Tibial artery (tissue), 4 donors: ENCODE measurements at places on chromosomes 12 and 14.

GRCh38 chr12:53869500-53869899 lies 69.1 kb upstream of the HOXC13 start:
- peaks cover 30% of the 10 kb centered on the region for H3K27me3 ChIP-seq
- DNase-seq: no peak
- no peaks in the 10 kb centered on the region for H3K36me3 ChIP-seq
- no peak overlapping the region for H3K4me3 ChIP-seq

DNA sequence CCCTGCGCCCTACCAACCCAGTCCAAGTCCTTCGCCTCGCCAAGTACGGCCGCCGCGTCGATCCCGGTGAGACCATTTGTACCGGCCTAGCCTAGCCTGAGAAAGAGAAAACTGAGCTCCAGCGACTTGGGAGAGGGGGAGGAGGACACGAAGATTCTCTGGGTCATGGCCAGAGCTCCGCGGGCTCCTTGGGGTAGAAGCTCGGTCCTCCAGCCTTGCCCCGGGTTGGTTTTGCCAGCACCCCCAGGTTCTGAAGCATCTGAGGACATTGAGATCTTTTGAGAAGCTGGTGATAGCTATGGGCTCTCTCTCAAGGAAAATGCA lies 7.3 kb downstream of the LHX5 start:
- H3K27me3 ChIP-seq: peaks cover 95% of the 10 kb centered on the region
- H3K36me3 ChIP-seq: no peaks in the 10 kb centered on the region
- peak overlapping the region; percentile 41 for H3K4me3 ChIP-seq

GRCh38 chr14:67553547-67553946 lies 20.5 kb downstream of the PLEKHH1 start:
- no peaks in the 10 kb centered on the region for H3K27me3 ChIP-seq
- DNase-seq: no peak
- H3K27ac ChIP-seq: no peak overlapping the region
- no peaks in the 10 kb centered on the region for H3K4me1 ChIP-seq
- H3K4me3 ChIP-seq: no peak overlapping the region

GRCh38 chr14:88005978-88006851 lies 1.3 kb downstream of the GPR65 start:
- H3K4me1 ChIP-seq: no peaks in the 10 kb centered on the region
- H3K27ac ChIP-seq: no peak overlapping the region
- no peaks in the 10 kb centered on the region for H3K36me3 ChIP-seq
- no peaks in the 10 kb centered on the region for H3K27me3 ChIP-seq
- no peak for DNase-seq

DNA sequence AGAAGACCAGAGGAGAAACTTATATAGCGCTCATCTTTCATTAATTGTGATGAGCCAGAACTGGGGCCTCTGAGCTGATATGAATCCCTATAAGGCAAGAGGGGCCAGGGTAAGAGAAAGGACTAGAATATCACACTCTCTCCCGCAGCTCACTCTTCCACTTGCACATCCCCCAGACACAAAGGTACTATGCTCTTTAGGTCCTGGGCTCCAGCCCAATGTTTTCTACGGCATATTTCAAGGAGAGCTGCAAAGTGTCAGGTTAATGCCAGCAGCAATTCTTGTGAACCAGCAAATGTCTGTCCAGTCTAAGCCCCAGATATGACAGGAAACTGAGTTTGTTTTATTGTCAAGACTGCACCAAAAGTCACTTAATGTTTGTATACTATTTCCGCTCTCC lies 29.4 kb downstream of the PPP2R5E start:
- H3K4me3 ChIP-seq: no peak overlapping the region
- DNase-seq: no peak
- H3K36me3 ChIP-seq: no peaks in the 10 kb centered on the region
- H3K27ac ChIP-seq: no peak overlapping the region
- no peaks in the 10 kb centered on the region for H3K4me1 ChIP-seq
- H3K27me3 ChIP-seq: no peaks in the 10 kb centered on the region

GRCh38 chr12:81146228-81147225 lies 68.6 kb downstream of the ACSS3 start:
- H3K4me3 ChIP-seq: no peak overlapping the region
- H3K4me1 ChIP-seq: no peaks in the 10 kb centered on the region
- no peak for DNase-seq
- H3K27me3 ChIP-seq: no peaks in the 10 kb centered on the region

GRCh38 chr14:95683793-95684192 lies 2.4 kb upstream of the TCL1B start:
- no peak for DNase-seq
- H3K27ac ChIP-seq: no peak overlapping the region
- H3K27me3 ChIP-seq: no peaks in the 10 kb centered on the region
- H3K36me3 ChIP-seq: no peaks in the 10 kb centered on the region
- H3K4me1 ChIP-seq: no peaks in the 10 kb centered on the region

GRCh38 chr12:80867941-80868340 lies 69.8 kb downstream of the LIN7A start:
- no peak overlapping the region for H3K4me3 ChIP-seq
- no peak overlapping the region for H3K27ac ChIP-seq
- H3K27me3 ChIP-seq: no peaks in the 10 kb centered on the region
- DNase-seq: no peak
- H3K4me1 ChIP-seq: no peaks in the 10 kb centered on the region

- peak overlapping the region; percentile 48 for H3K27ac ChIP-seq
- no peaks in the 10 kb centered on the region for H3K36me3 ChIP-seq
- no peak for DNase-seq
- no peaks in the 10 kb centered on the region for H3K27me3 ChIP-seq
- H3K4me1 ChIP-seq: no peaks in the 10 kb centered on the region
- peak overlapping the region; percentile 43 for H3K4me3 ChIP-seq
Measured at GRCh38 chr14:61472011-61472672, 150.8 kb downstream of the PRKCH start.

- no peaks in the 10 kb centered on the region for H3K36me3 ChIP-seq
- peak overlapping the region; percentile 84 for H3K27ac ChIP-seq
- no peaks in the 10 kb centered on the region for H3K4me1 ChIP-seq
- H3K4me3 ChIP-seq: no peak overlapping the region
Measured at GRCh38 chr12:64670919-64671639, 60.8 kb downstream of the RASSF3 start.

- no peaks in the 10 kb centered on the region for H3K27me3 ChIP-seq
- no peak for DNase-seq
- peak overlapping the region; percentile 64 for H3K27ac ChIP-seq
- peaks cover 31% of the 10 kb centered on the region for H3K4me1 ChIP-seq
Measured at GRCh38 chr14:64674829-64675228, 29.4 kb upstream of the PLEKHG3 start.

GRCh38 chr12:78240827-78241226 lies 410.1 kb downstream of the NAV3 start:
- H3K27me3 ChIP-seq: no peaks in the 10 kb centered on the region
- no peak overlapping the region for H3K4me3 ChIP-seq
- H3K36me3 ChIP-seq: no peaks in the 10 kb centered on the region
- DNase-seq: no peak
- H3K27ac ChIP-seq: no peak overlapping the region

- DNase-seq: no peak
- no peaks in the 10 kb centered on the region for H3K36me3 ChIP-seq
- no peak overlapping the region for H3K27ac ChIP-seq
- no peaks in the 10 kb centered on the region for H3K4me1 ChIP-seq
- H3K27me3 ChIP-seq: no peaks in the 10 kb centered on the region
Measured at GRCh38 chr12:62886796-62887195, 48.2 kb downstream of the PPM1H start.

DNA sequence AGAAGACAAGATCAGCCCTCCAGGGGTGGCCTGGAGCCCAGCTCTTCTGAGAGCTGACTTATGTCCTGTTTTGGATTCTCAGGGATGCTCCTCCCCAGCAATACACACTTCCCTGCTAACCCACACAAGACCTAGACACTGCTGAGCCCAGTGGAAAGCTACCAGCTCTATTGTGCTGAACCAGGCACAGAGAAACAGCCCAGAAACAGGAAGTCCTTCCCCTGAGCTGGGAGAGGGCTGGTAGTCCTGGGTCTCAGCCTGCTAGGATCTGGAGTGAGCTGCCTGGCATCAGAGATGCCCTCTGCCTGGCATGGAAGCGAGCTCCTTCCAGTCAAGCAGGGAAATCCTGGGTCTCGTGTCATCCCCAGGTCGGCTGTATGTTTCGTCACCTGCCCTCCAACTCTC lies 1.2 kb upstream of the LAG3 start:
- no peak overlapping the region for H3K4me3 ChIP-seq
- H3K4me1 ChIP-seq: no peaks in the 10 kb centered on the region
- no peaks in the 10 kb centered on the region for H3K27me3 ChIP-seq
- peak; percentile 62 for DNase-seq
- no peak overlapping the region for H3K27ac ChIP-seq

DNA sequence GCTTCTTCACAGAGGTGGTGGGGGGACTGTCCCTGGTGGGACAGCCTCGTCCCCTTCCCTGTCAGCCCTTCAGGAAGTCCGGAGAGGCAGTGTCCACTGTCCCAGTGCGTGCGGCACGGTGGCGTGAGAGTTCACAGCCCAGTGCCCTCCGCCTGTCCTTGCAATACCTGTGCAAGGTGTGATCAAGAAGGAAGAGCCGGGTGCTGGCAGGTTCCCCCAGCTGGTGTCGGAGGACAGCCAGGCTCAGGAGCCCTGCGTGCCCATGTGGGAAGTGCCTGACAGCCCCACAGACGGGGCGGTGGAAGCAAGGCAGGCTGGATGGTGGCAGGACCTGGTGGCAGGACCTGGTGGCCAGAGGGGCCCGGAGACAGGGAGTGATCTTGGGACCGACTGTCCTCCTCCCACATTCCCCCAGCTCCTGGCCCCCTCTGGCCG lies 16.4 kb downstream of the NOC4L start:
- no peak overlapping the region for H3K4me3 ChIP-seq
- H3K27ac ChIP-seq: no peak overlapping the region
- no peaks in the 10 kb centered on the region for H3K36me3 ChIP-seq
- H3K4me1 ChIP-seq: peaks cover 19% of the 10 kb centered on the region
- H3K27me3 ChIP-seq: no peaks in the 10 kb centered on the region

DNA sequence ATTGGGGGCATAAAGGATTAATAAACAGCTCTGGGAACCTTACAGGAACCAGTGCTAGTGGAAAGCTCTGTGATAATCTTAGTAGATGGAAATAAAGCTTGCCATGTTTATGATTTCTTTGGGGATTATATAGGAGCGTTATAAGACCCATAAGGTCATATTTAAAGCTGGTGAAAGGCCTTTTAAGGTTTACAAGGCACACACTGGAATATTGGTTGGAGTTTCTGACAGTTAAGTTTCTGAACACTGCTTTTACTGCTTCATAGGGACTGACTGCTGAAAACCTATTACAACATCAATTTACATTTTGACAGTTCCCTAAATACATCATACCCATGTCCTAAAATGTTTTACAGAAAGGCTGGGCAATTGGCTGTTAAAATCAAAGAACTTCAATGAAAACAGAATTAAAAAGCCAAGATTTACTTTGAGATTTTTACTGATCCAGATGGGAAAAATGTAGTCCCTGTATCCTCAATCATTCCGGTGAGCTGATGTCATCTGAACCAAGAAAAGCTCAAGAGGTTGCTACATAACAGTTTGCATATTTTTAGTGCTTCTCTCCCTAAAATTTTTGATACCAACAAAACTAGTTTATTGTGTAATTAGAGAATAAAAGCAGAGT lies 153.7 kb upstream of the IGF1 start:
- H3K4me1 ChIP-seq: no peaks in the 10 kb centered on the region
- DNase-seq: no peak
- H3K27me3 ChIP-seq: no peaks in the 10 kb centered on the region
- no peak overlapping the region for H3K4me3 ChIP-seq
- H3K27ac ChIP-seq: no peak overlapping the region
- no peaks in the 10 kb centered on the region for H3K36me3 ChIP-seq

DNA sequence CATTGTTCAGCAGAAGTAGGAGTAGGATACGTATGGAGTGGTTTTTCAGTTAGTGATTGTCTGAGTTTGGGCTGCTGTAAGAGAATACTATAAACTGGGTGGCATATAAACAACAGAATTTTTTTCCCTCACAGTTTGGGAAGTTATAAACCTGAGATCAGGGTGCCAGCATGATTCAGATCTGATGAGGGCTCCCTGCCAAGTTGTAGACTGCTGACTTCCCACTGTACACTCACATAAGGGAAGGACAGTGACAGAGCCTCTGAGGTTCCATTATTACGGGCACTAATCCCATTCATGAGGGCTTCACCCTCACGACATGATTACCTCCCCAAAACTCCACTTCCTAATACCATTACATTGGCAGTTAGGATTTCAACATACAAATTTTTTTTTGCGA lies 50.7 kb downstream of the ACSM4 start:
- no peaks in the 10 kb centered on the region for H3K4me1 ChIP-seq
- DNase-seq: no peak
- no peaks in the 10 kb centered on the region for H3K36me3 ChIP-seq
- H3K4me3 ChIP-seq: no peak overlapping the region
- H3K27ac ChIP-seq: no peak overlapping the region

DNA sequence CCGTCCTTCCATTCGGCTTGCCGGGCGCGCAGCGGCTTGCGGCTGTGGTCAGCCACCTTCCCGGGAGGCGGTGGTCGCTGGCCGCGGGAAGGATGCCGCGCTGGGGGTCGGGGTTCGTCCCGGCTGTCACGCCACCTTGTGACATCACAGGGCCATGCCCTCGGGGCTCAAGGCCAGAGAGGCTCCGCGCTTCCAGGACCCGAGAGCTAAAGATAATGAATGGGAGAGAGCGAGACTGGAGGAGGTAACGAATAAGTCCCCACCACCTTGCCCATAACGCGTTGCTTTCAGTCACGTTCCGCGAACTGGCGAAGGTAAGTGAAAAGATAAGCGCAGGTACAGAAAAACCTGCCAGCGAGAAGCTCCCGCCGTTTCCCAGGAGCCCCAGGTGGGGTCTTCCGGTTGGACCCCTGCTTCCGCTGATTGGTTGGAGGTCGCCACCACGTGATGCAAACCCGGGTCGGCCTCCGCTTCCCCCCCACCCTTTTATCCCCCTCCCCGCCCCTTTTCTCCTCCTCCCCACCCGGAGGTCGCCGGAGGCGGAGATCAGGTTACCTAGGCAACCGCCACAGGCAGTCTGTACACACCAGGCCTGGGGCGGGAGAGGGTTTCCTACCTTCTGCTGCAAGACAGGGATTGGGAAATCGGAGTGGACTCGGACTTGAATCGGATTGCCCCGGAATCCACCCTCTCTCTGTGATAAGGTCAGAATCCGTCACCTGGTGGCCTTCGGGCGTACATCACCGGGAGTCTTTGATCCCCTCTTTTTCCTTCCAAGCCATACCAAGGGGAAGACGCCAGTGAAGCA lies at the start of gene LRRC9:
TSS of gene LRRC9 (plus strand) at position 575 of the 808 bp plus-strand sequence.
- no peak for DNase-seq
- peaks cover 8% of the 10 kb centered on the region for H3K4me1 ChIP-seq
- peak within 1 kb of the TSS; percentile 57 for H3K4me3 ChIP-seq
- peaks cover 6% of the 10 kb centered on the region for H3K27me3 ChIP-seq

- H3K27me3 ChIP-seq: no peaks in the 10 kb centered on the region
- no peaks in the 10 kb centered on the region for H3K36me3 ChIP-seq
- H3K27ac ChIP-seq: no peak overlapping the region
Measured at GRCh38 chr14:76834241-76834661, 8.0 kb downstream of the LRRC74A start.

GRCh38 chr12:20578142-20578541 lies 117.0 kb upstream of the SLCO1C1 start:
- H3K27me3 ChIP-seq: no peaks in the 10 kb centered on the region
- no peak overlapping the region for H3K4me3 ChIP-seq
- no peak for DNase-seq
- no peaks in the 10 kb centered on the region for H3K4me1 ChIP-seq
